GM04504 (cell line): ENCODE measurements at places on chromosomes 2 and 18.

GRCh38 chr18:10245846-10246175 lies 208.6 kb upstream of the APCDD1 start:
- DNase-seq: no peak

DNA sequence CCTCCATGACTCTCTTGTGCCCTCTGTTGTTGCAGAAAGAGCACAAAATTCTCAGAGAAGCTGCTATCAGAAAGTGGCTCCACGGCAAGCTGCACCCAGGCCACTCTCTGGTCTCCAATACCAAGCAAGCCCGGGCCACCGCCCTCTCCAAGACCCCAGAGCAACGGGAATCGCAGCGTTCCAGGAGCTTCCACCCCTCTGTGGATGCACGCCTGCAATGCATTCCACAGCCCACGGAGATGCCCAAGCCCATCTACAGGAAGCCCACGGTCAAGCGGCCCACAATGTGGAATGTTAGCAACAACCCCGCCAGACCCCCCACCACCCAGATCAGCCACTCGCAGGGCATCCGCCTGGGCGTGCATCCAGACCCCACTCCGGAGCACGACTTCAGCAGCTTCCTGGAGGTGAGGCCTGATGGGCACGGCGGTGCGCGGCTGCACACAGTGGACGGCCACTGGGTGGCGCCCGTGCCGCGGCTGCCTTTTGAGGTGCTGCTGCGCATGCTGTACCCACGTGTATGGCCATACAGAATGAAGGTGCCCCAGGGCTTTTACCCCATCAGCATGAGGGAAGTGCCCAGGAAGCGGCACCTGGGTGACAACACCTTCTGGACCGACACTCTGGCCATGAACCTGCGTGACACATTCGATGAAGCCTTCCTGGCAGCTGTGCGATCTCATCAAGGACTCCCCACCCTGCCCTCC lies 6.3 kb downstream of the ANKRD53 start:
- DNase-seq: no peak

GRCh38 chr2:200066417-200066816 lies 111.0 kb downstream of the MAIP1 start:
- no peak for DNase-seq

GRCh38 chr2:239271471-239271870 lies 129.3 kb downstream of the HDAC4 start:
- DNase-seq: no peak

GRCh38 chr2:237121321-237121720 lies 35.6 kb downstream of the COPS8 start:
- DNase-seq: no peak

GRCh38 chr2:212897296-212897695 lies 254.1 kb downstream of the IKZF2 start:
- peak; percentile 51 for DNase-seq

DNA sequence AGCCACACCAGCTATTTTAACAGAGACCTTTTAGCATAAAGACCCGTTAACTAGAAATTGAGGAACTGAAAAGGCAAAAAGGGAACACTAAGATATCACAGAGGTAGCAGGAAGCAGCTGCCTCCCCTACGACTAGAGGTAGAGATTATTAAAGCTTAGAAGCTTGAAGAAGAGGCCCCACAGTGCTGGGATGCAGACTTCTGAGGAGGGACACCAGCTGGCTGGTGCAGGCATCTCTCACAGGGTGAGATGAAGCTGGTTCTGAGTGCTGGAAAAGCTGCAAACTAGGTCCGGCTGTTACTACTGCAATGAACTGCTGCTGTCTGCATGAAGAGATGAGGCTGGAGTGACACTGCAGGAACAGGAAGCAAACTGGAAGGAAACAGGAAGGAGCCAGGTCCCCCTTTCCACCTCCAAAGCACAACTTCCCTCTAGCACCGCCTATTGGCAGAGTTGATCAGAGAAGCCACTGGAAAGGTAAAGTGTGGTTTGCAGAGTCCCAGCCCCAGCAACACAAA lies 61.2 kb upstream of the MRPS9 start:
- no peak for DNase-seq

GRCh38 chr2:215455958-215456357 lies 20.1 kb upstream of the FN1 start:
- no peak for DNase-seq

- DNase-seq: no peak
Measured at GRCh38 chr18:41789001-41789400, 166.0 kb upstream of the PIK3C3 start.

DNA sequence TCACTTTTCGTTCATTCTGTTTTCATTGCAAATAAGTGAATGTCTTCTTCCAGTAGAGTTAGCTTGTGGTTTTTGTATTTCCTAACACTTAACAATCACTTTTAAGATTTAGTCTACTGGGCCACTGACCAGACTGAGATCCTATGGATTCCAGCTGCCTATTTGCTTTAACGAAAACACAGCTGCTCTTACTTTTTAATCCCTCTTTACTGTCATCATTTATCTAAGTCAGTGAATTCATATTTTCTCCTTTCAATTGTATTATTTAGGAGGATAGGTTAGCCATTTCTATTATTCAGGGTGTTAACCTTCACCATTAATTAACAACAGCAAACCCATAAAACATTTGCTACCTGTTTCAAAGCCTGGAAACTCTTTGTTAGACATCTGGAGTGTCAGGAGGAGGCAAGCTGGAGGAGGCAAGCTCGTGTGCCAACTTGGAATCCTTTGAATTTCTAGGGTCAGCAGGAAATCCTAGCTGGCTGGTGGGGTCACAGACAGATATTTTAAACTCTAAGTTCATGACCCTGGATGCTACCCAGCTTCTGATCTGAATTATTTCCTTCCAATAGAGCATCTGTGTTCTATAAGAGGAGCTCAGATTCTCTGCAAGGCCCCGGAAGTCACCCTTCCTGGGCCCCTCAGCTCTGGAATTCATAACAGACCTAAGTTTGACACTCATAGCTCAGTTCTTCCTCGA lies 385.3 kb downstream of the RBM43 start:
- DNase-seq: no peak

GRCh38 chr2:76946631-76947145 lies 575.5 kb downstream of the LRRTM4 start:
- no peak for DNase-seq

DNA sequence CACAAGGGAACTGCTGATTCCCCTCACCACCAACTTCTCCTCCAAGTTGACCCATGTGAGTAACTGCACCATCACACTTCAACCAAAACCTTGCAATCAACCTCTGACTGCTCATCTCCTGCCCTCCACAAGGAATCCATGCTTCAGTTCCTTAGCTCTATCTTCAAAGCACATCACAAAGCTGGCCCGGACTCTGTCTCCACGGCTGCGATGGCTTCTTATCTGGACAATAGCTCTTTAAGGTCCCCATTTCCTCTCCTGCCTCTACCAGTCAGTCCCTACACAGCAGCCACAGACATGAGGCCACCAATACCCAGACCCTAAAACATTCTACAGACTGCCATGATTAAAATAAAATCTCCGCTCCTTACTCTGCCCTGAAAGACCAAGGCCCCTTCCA lies 25.7 kb downstream of the MBOAT2 start:
- no peak for DNase-seq

- peak; percentile 84 for DNase-seq
Measured at GRCh38 chr2:237227592-237228280, 142.0 kb downstream of the COPS8 start.

DNA sequence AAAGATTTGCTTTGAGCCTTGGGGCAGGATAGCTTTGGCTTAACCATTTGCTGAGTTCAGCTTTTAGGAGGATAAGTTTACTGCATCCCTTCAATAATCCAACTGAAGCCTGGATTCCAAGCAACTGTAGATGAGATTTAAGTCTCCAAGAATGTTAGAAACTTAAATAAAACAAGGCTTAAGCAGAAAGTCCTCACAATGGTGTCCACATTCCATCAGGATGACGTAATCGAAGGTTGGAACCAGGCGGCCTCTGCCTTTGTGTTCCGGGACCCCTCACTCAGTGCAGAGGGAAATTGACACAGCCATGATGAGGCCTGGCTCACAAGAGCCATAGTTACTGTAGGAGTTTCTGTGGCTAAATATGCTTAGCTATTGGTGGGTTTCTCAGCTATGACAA lies 260.4 kb downstream of the LPIN1 start:
- no peak for DNase-seq

DNA sequence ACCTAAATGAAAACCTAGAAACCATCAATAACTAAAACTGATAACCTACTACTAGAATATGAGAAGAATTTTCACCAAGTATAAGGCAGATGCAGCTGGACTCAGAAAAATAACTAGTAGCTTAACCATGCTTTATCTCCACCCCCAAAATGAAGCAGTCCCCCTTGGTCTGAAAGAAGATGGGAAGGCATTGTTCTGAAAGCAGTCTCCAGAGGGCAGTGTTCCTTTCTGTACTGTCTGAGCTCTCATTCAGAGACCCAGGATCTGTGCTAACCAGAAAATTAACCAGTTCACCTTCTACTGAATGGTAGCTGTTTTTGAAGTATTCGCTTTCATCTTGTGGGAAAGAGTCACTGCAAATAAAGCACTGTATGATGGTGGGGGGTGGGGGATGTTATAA lies 273.0 kb downstream of the PDE11A start:
- no peak for DNase-seq
